ENCODE measurements at places on chromosomes 11 and 22.

- DNase-seq = no peak
These were observed 2.9 kb downstream of the C11orf87 start for GRCh38 chr11:109424901-109425300.

DNA sequence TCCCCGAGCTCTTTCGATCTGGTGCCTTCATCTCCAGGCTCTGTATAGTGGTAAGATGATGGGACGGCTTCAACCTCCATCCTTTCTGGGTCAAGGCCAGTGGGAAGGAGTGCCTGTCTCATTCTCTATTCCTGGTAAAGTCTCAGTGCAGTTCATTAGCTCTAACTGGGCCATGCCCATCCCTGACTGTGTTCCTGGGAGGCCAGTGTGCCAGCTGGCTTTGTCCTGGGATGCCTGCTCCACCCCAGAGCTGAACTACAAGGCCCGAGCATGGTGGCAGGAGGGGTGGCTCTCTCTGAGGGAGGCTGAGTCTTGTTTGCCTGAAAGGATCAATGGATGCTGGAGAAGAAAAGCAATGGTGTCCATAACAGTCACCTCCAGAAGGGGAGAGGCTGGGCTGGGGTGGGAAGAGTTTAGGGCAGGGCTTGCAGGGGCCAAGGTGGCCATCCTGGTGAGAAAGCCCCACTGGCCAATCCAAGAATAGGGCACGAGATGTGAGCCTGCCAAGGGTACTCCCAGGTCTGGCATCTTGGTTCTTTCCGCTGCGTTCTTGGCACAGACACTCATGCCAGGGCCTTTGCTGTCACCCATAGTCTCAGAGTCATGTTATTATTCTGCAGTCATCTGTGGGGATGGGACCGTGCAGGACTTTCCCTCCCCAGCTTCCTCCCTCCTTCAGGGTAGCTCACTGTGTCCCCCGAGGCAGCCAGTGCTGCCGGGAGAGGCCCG lies 60.1 kb downstream of the PARVB start:
- no peak for DNase-seq

GRCh38 chr22:27580311-27580897 lies 221.2 kb downstream of the MN1 start:
- no peak for DNase-seq

GRCh38 chr11:120486138-120486537 lies 25.4 kb upstream of the GRIK4 start:
- DNase-seq = no peak

GRCh38 chr22:26816726-26817125 lies 159.3 kb downstream of the MIAT start:
- DNase-seq = no peak

GRCh38 chr22:30370641-30371230 lies 13.9 kb downstream of the CCDC157 start:
- DNase-seq = no peak
